ENCODE measurements at places on chromosomes 13 and 19.

DNA sequence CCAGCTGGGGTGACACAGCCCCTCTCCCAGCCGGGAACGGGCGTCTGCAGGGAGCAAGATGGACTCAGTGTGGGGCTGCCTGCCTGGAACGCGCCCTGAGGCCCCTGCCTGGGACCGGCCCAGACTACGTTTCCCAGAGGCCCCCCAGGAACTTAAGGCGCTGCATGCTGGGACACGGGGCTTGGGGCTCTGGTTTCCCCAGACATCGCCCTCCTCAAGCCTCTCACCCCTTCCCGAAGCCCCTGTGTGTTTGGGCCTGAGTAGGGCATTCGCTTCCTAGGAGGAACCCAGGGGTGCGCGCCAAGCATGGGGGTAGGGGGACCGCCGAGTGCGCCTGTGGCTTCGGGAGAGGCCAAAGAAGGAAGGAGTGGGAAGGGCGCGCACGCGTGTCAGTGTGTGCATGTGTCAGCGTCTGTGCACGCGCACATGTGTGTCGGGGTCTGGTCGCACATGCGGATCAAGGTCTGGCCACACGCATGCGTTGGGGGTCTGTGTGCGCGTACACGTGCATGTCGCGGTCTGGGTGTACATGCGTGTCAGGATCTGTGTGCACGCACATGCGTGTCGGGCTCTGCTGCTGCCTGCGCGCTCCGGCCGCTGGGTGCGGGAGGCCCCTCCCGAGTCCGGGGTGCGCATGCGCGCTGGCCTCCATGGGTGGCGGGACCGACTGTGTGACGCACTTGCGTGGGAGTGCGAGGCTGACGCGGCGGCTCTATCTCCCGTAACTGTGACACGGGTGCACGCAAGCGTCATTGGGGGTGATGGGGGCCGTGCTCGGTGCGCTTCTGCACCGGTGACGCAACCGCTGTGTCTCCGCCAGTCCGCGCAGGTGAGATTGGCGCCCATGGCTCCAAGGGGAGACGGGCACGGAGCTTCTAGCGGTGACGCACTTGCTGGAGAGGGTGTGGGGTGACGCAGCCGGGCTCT is 16.2 kb downstream of the ZNF331 start:
- peaks cover 32% of the 10 kb centered on the region for H3K4me1 ChIP-seq
- peak; percentile 96 for DNase-seq
- H3K36me3 ChIP-seq, result peaks cover 67% of the 10 kb centered on the region
- peak overlapping the region; percentile 92 for H3K4me3 ChIP-seq
- no peaks in the 10 kb centered on the region for H3K27me3 ChIP-seq

GRCh38 chr13:112819111-112819510 is 129.3 kb downstream of the ATP11A start:
- no peaks in the 10 kb centered on the region for H3K27me3 ChIP-seq
- H3K27ac ChIP-seq, result no peak overlapping the region
- H3K36me3 ChIP-seq, result peaks cover 49% of the 10 kb centered on the region
- no peak for DNase-seq
- H3K4me1 ChIP-seq, result no peaks in the 10 kb centered on the region
- H3K4me3 ChIP-seq, result no peak overlapping the region

- no peak overlapping the region for H3K27ac ChIP-seq
- no peak overlapping the region for H3K4me3 ChIP-seq
- peaks cover 12% of the 10 kb centered on the region for H3K36me3 ChIP-seq
Observed at GRCh38 chr13:27659145-27659865, 37.6 kb downstream of the POLR1D start.

GRCh38 chr19:40304306-40304705 is 19.2 kb upstream of the AKT2 start:
- no peak for DNase-seq
- no peak overlapping the region for H3K4me3 ChIP-seq
- H3K27me3 ChIP-seq, result no peaks in the 10 kb centered on the region
- no peak overlapping the region for H3K27ac ChIP-seq
- H3K4me1 ChIP-seq, result no peaks in the 10 kb centered on the region

GRCh38 chr19:17522988-17523872 is 11.8 kb downstream of the PGLS start:
- H3K36me3 ChIP-seq, result peaks cover 11% of the 10 kb centered on the region
- H3K27ac ChIP-seq, result peak overlapping the region; percentile 88
- no peaks in the 10 kb centered on the region for H3K27me3 ChIP-seq
- peaks cover 22% of the 10 kb centered on the region for H3K4me1 ChIP-seq
- H3K4me3 ChIP-seq, result peak overlapping the region; percentile 38

GRCh38 chr19:50377517-50377916 is 1.3 kb downstream of the NR1H2 start:
- H3K4me1 ChIP-seq, result peaks cover 21% of the 10 kb centered on the region
- DNase-seq, result no peak
- H3K4me3 ChIP-seq, result peak overlapping the region; percentile 89
- H3K27ac ChIP-seq, result peak overlapping the region; percentile 69
- no peaks in the 10 kb centered on the region for H3K27me3 ChIP-seq
- peaks cover 34% of the 10 kb centered on the region for H3K36me3 ChIP-seq

GRCh38 chr13:101572456-101572855 is 120.0 kb downstream of the ITGBL1 start:
- no peaks in the 10 kb centered on the region for H3K4me1 ChIP-seq
- no peaks in the 10 kb centered on the region for H3K36me3 ChIP-seq
- no peak for DNase-seq

- H3K27ac ChIP-seq, result no peak overlapping the region
- no peak for DNase-seq
- H3K4me3 ChIP-seq, result no peak overlapping the region
Observed at GRCh38 chr13:43229506-43229905, 206.1 kb downstream of the DNAJC15 start.

DNA sequence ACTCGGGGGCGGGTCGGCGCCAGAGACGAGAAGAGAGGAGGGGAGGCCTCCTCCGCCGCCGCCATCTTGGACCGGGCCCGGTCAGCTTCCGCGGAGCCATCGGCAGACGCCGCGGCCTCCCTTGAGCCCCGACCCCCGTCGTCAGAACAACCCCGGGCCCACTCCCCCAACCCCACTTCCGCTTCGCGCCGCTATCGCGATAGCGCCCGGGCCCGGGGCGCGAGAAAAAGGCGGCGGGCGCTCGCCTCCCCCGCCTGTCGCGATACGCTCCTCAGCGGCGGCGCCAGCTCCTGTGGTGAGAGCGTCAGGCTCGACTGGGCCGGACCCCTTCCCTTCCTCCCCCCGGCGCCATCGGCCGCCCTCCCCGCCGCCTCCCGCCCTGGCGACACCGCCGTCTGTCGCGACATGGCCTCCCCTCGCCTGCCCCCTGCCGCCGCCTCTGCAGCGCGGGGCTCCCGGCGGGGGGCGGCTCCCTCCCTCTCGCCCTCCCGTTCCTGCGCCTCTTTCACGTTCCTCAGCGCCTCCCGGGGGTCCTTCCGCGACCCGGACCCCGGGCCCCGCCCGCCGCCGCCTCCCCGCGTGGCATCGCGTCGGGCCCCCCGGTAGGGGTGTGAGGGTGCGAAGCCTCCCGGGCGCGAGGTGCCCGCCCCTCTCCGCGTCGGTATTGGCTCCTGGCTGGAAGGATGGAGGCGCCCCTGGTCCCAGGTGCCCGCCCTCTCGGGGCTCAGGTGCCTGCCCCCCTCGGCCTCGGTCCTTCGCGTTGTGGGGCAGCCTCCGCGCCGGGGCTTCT is at the start of gene CNOT3:
Gene CNOT3, plus strand, starts transcription at position 64 of the 790 bp plus-strand sequence. CDS start 5,217 bp downstream, outside the sequence.
- no peaks in the 10 kb centered on the region for H3K27me3 ChIP-seq
- peak within 1 kb of the TSS; percentile 83 for H3K4me3 ChIP-seq
- peak within 1 kb of the TSS; percentile 91 for H3K27ac ChIP-seq
- peaks cover 46% of the 10 kb centered on the region for H3K4me1 ChIP-seq
- H3K36me3 ChIP-seq, result peaks cover 16% of the 10 kb centered on the region

DNA sequence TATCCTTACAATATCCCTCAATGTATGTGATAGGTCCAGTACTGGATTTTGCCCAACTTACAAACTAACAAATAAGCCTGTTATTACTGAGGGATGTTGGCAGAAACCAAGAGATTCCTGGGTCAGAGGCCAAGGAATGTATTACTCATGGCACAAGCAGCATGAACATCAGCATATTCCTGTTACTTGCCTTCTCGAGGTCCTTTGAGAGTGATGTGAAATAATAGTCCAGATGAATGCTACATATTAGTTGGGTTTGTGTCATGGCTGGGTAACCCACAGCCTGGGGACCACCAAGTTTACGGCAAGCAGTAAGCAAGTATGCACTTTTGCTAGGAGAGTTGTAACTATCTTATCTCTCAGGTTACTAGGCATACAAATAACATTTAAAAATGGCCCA is 384.5 kb upstream of the GPC6 start:
- no peak overlapping the region for H3K4me3 ChIP-seq
- H3K36me3 ChIP-seq, result no peaks in the 10 kb centered on the region
- no peaks in the 10 kb centered on the region for H3K27me3 ChIP-seq
- no peaks in the 10 kb centered on the region for H3K4me1 ChIP-seq
- H3K27ac ChIP-seq, result no peak overlapping the region

GRCh38 chr13:77565635-77566034 is 30.1 kb downstream of the SCEL start:
- no peak for DNase-seq
- H3K4me3 ChIP-seq, result no peak overlapping the region
- H3K4me1 ChIP-seq, result no peaks in the 10 kb centered on the region
- no peak overlapping the region for H3K27ac ChIP-seq

DNA sequence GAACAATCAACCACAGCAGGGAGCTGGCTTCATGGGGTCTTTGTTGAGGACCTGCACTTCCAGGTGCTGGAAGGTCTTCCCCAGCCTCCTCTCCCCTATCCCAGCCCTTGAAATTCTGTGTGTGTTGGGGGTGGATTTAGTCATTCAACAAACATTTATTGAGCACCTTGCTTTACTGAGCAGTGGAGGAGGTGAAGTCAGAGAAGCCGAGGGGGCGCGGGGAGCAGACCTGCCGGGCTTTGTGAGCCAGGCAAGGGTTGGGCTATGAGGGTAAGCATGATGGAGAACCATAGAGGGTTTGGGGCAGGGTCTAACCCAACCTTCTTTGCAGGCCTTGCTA is 3.5 kb upstream of the C19orf85 start:
- H3K27me3 ChIP-seq, result no peaks in the 10 kb centered on the region
- H3K27ac ChIP-seq, result no peak overlapping the region
- peaks cover 3% of the 10 kb centered on the region for H3K4me1 ChIP-seq
- DNase-seq, result no peak

- no peaks in the 10 kb centered on the region for H3K27me3 ChIP-seq
- H3K36me3 ChIP-seq, result peaks cover 18% of the 10 kb centered on the region
- DNase-seq, result no peak
- no peak overlapping the region for H3K4me3 ChIP-seq
- H3K27ac ChIP-seq, result no peak overlapping the region
- peaks cover 15% of the 10 kb centered on the region for H3K4me1 ChIP-seq
Observed at GRCh38 chr13:26017932-26018665, 33.7 kb downstream of the SHISA2 start.
